ENCODE measurements at places on chromosomes 12 and 14. TPM values are rescaled to one million over a fixed set of nuclear protein-coding genes. Genes with fewer than 3 reads are reported as not detected.

Gene PTHLH
- 287 TPM for total RNA-seq

Gene EP400
- total RNA-seq, result 10.6 TPM

Gene RNF212B
- total RNA-seq, result not detected

Gene KRT85
- not detected for total RNA-seq

Gene ISCU
- 109 TPM for total RNA-seq

Gene RNU4-1
- total RNA-seq, result under 0.01 TPM

Gene ASCL1
- not detected for total RNA-seq

Gene TUNAR
- total RNA-seq, result not detected

Gene NANOG
- total RNA-seq, result under 0.01 TPM

Gene CLEC1B
- total RNA-seq, result not detected

Data from airway epithelial cell (primary cell).